ENCODE measurements at places on chromosomes 12 and 14.

- DNase-seq, result no peak
These were observed 8.5 kb upstream of the KRT75 start for GRCh38 chr12:52442600-52443061.

DNA sequence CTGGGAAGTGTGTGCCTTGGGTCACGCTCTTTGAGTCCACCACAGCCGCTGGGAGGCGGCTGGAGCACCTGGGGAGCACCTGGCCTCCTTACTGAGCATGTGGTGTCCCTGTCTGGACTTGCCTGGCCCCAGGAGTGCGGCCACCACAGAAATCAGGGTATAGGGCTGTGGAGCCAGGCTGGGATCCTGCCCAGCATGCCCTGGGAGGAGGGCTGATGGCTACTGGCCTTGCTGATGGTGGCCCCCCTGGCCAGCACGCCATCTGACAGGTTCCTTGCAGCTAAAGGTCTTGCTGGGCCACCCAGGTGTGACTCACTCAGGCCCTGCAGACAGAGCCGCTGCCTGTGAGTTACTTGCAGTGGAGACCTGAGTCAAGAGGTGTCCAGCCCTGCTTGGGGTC is 6.0 kb downstream of the ULK1 start:
- no peak for DNase-seq

- DNase-seq, result no peak
These were observed 179.6 kb downstream of the TMX1 start for GRCh38 chr14:51419685-51420084.

GRCh38 chr12:4445156-4446101 is at the start of gene FGF6:
Gene FGF6 (minus strand): TSS chr12:4445815. CDS start chr12:4445570, 245 bp downstream.
- peak; percentile 3 for DNase-seq

DNA sequence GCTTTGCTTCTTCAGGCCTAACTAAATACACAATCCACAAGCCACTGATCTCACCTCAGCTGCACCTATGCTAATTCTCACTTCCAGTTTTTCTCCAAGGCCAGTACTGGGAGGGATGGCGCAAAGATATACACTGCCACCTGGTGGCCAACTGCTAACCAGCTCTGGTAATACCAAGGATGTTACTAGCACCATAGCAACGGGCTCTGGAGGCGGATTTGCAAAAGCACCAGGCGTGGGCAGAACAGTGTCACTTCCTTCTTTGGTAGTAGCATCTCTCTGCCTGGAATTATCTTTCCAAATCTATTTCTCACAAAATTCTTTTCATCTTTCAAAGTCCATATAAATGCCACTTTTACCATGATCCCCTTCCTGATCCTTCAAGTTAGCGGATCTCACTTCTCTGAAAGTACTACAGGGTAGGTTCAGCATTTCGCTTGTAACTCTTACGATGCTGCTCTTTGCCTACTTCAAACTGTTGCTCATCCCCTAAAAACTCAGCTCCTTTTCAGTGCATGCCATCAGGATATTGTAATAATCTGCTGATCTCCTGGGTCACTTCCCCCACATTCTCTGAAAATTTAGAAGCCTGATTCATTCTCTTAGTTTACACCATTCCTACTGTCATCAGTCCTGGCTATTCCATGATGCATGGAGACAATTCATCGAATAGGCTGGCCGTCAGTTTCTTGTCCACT is 37.1 kb upstream of the FOXJ2 start:
- peak; percentile 57 for DNase-seq

DNA sequence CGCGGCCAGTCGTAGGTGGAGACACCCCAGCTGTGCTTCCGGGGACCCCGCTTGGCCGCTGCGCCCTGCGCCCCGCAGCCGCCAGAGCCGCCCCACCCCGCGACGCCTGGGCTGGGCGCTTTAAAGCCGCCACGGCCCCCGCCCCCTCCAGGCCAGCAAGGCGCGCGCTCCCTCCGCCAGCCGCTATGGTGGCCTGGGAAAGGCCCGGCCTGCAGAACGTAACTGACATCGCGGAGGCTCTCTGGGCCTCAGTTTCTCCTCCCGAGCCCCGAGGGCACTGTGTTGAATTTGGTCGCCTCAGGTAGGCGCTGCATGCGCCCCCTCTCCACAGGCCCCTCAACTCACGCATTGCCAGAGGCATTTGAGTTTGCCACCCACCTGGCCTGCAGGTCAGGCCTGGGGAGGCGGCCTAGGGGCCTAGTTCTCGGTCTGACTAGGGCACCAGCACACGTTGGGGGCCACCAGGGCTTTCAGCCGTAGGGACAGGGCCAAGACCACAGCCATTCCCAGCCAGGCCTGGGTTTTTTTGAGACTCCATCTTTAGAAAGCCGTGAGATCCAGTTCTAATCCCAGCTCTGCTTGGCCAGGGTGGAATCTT is at the start of gene NGB:
Gene NGB, minus strand, starts transcription at position 94 of the 598 bp plus-strand sequence. CDS start 269 bp downstream, outside the sequence.
- DNase-seq, result no peak

- DNase-seq, result peak; percentile 26
These were observed 477.1 kb downstream of the SLC16A7 start for GRCh38 chr12:60072911-60073310.

- DNase-seq, result no peak
These were observed 85.5 kb upstream of the TRAF3 start for GRCh38 chr14:102691763-102692162.

DNA sequence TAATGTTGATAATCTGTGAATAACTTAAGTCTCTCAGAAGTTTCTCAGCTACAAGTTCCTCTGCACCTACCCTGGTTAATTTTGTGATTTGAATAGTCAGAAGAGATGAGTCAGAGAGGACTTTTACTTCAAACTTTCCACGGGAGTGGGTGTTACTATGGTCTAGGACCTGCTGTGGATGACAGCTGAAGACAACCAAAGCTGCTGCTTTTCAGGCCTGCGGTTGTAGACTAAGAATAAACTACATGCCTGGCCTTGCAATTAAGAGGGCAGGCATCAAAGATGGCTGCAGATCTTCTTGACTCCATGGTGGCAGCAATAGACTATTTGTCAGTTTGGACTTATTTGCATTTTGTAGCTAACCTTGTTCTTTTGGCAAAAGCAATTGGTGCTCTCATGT is 227.1 kb upstream of the KRR1 start:
- no peak for DNase-seq

- DNase-seq, result peak; percentile 22
These were observed 600 bp downstream of the PNN start for GRCh38 chr14:39175445-39176262.

- DNase-seq, result no peak
These were observed 51.3 kb downstream of the LRCOL1 start for GRCh38 chr12:132558861-132559623.

- no peak for DNase-seq
These were observed 37.7 kb downstream of the SLC5A8 start for GRCh38 chr12:101172316-101172715.

- DNase-seq, result no peak
These were observed 2.6 kb downstream of the KRT84 start for GRCh38 chr12:52382854-52383253.

DNA sequence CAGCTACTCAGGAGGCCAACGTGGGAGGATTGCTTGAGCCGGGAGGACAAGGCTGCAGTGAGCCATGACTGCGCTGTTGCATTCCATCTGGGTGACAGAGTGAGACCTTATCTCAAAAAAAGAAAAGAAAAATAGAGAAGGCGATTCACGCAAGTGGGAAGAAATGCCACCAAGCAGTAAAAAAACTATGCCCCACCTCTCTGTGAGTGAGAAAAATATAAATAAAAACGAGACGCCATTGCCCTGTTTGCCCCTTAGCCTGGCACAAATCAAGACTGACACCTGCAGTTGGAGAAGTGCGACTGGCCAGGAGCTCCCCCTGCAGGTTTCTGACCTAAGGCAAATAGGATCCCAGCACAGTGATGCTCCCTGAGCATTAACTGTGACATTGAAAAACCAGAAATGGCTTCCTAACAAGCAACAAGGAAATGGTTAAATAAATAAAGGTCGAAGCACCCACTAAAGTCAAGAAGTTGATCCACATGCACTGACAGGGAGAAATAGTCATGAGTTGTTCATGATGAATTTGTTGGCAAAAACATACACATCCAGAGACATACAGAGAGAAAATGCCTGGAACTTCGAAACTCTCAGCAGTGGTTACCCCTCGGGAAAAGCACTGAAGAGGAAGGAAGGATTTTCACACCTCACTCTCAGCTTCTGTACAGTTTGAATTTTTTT is 21.1 kb downstream of the GSC start:
- DNase-seq, result no peak
